ENCODE measurements at places on chromosomes 6 and 20.

- DNase-seq = peak; percentile 34
These were observed 612 bp downstream of the ADAT2 start for GRCh38 chr6:143449714-143450452.

GRCh38 chr6:57342148-57342669 lies 24.8 kb downstream of the PRIM2 start:
- no peak for DNase-seq

GRCh38 chr20:32524829-32525501 lies 60.2 kb downstream of the NOL4L start:
- DNase-seq = no peak

- peak; percentile 8 for DNase-seq
These were observed 130.2 kb downstream of the BTBD3 start for GRCh38 chr20:12047838-12048432.

All from fibroblast of skin of scalp (primary cell).